Osteoblast (primary cell): ENCODE measurements at places on chromosomes 4 and X. TPM values are rescaled to one million over a fixed set of nuclear protein-coding genes. Genes with fewer than 3 reads are reported as not detected.

DNA sequence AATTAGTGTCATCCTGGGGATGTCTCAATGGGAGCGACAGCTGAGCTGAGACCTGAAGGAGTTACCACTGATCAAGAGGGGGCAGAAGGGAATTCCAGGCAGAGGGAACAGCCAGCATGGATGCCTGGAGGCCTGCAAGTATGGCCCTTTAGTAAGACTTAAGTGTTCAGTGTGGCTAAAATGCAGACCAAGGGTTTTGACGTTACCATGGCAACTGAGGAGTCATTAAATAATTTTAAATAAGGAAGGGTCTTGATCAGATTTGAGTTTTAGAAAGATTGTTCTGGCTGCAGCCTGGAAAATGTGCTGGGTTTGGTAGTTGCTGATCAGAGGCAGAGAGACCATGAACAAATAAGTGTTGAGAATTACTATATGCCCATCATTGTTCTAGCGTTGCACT, 285.5 kb downstream of the USP46 start:
- H3K27me3 ChIP-seq, result peaks cover 7% of the 10 kb centered on the region
- H3K27ac ChIP-seq, result no peak overlapping the region
- no peak for DNase-seq
- no peak overlapping the region for H3K4me3 ChIP-seq
- peaks cover 3% of the 10 kb centered on the region for H3K4me1 ChIP-seq

The TEX13D gene
- total RNA-seq, result not detected in 2 replicates

The GNRHR gene
- total RNA-seq, result not detected in 2 replicates

GRCh38 chr4:6878451-6879059, 31.1 kb upstream of the TBC1D14 start:
- DNase-seq, result no peak
- H3K36me3 ChIP-seq, result peaks cover 67% of the 10 kb centered on the region
- no peaks in the 10 kb centered on the region for H3K27me3 ChIP-seq

The UGT2B11 gene
- total RNA-seq, result not detected in 2 replicates

DNA sequence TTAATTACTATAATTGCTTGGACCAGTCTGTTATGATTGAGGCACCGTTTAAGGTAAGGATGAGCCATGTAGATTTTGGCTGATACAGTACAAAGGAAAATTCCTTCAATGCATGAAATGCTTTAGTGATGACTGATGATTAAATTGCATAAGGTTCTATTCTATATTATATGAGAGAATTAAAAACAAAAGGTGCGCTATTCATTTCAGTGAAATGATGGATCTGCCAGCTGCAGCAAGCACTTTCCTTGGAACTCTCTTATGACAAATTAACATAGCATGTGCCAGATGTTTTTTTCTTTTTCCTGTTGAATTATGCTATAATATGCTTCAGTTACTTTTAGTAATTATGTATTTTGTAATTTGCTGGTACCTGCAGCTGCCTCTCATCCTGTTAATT, 98.5 kb downstream of the JADE1 start:
- no peak overlapping the region for H3K4me3 ChIP-seq
- H3K36me3 ChIP-seq, result no peaks in the 10 kb centered on the region
- H3K27ac ChIP-seq, result no peak overlapping the region
- DNase-seq, result no peak
- H3K27me3 ChIP-seq, result no peaks in the 10 kb centered on the region

DNA sequence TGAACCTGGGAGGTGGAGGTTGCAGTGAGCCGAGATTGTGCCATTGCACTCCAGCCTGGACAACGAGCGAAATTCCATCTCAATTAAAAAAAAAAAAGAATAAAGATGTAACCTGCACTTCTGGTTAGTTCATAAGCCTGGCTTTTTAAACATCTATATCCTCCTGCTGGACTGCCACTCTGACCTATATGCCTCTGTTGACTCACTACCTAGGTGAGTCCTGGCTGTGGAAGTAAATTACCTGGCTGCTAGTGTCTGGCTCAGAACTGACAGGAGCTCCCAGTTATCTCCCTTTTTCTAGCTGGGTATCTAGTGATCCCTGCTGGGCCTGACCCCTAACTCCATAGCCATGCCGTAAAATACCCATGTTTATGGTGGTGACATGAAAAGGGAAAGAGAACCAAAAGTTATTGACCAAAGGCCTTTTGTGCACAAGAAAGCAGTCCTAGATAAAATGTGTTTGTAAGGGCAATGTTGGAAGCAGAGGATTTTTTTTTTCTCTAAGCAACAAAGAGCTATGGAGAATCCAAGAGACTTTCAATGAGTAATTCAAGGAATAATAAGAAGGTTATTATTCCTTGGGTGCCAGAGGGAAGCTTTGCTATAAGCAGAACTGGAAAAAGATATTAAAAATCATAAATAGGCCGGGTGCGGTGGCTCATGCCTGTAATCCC, 10.4 kb upstream of the G3BP2 start:
- H3K4me3 ChIP-seq, result no peak overlapping the region
- no peak for DNase-seq
- H3K27me3 ChIP-seq, result no peaks in the 10 kb centered on the region
- no peaks in the 10 kb centered on the region for H3K36me3 ChIP-seq

The MAGEA2B gene
- total RNA-seq, result not detected in 2 replicates

GRCh38 chr4:154044742-154045485, 256.0 kb upstream of the SFRP2 start:
- no peaks in the 10 kb centered on the region for H3K4me1 ChIP-seq
- DNase-seq, result no peak
- H3K36me3 ChIP-seq, result no peaks in the 10 kb centered on the region
- H3K27ac ChIP-seq, result no peak overlapping the region
- H3K27me3 ChIP-seq, result no peaks in the 10 kb centered on the region
- no peak overlapping the region for H3K4me3 ChIP-seq

The PARM1 gene
- under 0.01 TPM in 1 of 2 replicates, not detected in the other for total RNA-seq
